Germinal center (tissue), 1 donor: ENCODE measurements at places on chromosomes 4 and X.

GRCh38 chrX:106905064-106905708 is 2.0 kb upstream of the RIPPLY1 start:
- DNase-seq, result no peak

GRCh38 chr4:34365946-34366345 is 1878.4 kb downstream of the ARAP2 start:
- DNase-seq, result no peak

GRCh38 chr4:1684506-1685234 is 557 bp upstream of the FAM53A start:
- no peak for DNase-seq

DNA sequence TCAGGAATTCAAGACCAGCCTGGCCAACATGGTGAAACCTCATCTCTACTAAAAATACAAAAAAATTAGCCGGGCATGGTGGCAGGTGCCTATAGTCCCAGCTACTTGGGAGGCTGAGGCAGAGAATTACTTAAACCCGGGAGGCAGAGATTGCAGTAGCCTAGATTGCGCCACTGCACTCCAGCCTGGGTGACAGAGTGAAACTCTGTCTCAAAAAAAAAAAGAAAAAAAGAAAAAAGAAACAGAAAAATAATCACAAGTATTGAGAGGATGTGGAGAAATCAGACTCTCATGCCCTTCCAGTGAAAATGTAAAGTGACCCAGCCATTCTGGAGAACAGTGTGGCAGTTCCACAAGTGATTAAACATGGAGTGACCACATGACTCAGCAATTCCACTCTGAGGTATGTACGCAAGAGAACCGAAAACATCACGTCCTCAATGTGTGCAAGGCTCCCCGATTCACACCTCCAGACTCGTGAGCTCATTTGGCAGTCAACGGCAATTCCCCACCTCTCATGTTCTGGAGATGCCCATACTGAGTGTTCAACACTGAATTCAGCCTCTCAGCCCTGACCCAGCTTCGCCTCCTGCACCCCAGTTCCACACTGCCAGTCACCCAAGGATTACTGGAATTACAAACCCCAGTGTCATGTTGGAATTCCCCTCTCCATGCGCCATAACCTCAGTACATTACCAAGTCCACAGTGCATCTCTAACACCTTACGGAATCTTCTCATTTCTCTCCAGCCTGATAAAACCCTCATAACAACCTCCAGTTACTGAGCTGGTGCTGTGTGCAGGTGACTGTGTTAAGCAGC is 21.1 kb downstream of the ACOX3 start:
- DNase-seq, result no peak

DNA sequence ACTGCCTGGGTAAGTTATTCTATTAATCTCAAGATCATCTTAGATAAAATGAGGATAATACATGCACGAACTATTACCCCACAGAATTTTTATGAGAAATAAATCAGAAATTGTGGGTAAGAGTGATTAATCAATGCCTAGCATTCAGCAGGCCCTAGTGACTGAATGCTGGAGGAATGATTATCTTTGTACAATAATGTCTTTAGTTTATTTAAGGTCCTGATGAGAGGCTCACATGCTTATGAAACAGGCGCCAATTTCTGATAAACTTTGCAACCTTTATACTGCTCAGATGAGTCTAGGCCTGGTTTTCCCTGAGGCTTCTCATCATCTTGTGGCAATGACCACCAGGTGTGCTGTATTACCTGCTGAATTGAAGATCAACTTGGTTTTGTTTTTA is 27.8 kb upstream of the BMP2K start:
- DNase-seq, result no peak

DNA sequence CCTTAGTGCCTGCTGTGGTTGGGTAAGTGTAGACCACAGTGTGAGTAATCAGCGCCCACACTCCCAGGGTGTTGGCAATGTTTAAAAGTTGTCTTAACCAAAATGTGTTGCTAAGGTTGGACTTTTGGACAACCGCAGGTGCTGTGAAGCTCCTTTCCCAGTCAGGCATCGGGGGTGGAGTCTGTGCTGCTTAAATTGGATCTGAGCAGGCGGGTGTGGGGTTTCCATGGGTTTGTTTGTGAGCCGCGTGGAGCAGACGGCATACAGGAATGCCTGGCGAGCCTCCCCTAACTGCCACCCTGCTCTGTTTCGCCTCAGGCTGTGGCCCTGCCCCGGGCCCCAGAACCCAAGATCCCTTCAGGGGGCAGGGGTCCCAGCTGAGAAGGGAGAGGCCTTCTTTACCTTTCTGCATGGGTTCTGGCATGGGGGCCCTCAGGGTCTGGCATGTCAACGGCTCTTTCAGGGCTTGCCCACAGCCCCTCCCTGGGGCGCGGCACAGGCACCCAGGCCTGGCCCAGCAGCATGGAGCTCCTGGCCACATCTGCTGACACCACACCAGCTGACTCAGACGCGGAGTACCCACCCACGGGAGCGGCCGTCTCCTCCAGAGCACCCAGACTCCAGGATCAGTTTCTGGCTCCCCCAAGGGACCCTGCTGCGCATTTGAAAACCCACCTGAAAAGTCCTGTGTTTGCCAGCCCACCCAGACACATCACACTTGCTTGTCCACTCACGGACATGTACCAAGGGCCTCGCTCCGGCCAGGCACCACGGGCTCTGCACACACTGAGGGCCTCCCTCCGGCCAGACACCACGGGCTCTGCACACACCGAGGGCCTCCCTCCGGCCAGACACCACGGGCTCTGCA is 5.1 kb upstream of the SPON2 start:
- no peak for DNase-seq

GRCh38 chr4:42523066-42523718 is 125.9 kb downstream of the SHISA3 start:
- no peak for DNase-seq

- no peak for DNase-seq
These were observed 131.2 kb downstream of the LDB2 start for GRCh38 chr4:16767251-16767650.

DNA sequence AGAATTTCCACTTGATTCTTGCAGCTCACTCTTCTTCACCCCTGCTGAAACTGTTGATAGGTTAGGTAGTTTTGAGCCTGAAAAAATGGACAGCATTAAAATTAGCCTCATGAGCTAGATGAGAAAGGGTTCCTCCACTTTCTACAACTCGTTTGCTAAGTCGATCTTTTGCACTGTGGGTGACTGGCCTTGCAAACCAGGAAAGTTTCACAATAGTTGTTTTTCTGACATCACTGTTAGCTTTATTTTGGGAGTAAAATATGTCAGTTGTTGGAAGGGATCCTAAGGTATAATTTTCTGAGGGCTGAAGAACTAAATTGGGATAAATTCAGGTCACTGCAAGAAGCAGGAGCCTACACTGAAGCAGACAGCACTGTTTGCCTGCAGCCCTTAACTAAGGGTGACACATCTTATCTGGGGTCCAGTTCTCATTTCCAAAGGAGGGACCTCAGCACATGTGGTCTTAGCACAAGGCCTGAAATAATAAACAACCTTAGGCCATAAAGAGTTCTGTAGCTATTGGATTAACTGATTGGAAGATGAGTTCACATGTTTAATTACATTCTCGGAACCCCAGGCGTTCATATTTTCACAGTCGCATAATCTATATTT is 29.1 kb downstream of the ANAPC4 start:
- DNase-seq, result no peak

- DNase-seq, result no peak
These were observed 98.9 kb upstream of the BMP3 start for GRCh38 chr4:80931631-80932081.

- DNase-seq, result no peak
These were observed 701.9 kb upstream of the ACTRT1 start for GRCh38 chrX:128754130-128754529.

- DNase-seq, result no peak
These were observed 390.7 kb downstream of the GBA3 start for GRCh38 chr4:23083391-23083790.

- DNase-seq, result no peak
These were observed 2.9 kb upstream of the UNC5C start for GRCh38 chr4:95551653-95552052.

DNA sequence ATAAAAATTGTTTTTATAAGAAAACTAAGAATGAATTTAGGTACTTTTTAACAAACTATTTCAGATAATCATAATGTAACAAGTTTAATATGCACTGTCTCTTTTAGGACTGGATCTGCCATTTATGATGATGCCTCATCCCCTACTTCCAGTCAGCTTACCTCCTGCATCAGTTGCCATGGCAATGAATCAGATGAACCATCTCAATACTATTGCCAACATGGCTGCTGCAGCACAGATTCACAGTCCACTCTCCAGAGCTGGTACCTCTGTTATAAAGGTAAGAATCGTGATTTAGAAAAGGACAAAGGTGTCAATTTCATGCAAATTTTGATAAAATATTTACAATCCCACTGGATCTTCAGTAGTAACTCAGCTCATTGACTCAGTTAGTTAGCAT is 566.2 kb downstream of the DACH2 start:
- no peak for DNase-seq

DNA sequence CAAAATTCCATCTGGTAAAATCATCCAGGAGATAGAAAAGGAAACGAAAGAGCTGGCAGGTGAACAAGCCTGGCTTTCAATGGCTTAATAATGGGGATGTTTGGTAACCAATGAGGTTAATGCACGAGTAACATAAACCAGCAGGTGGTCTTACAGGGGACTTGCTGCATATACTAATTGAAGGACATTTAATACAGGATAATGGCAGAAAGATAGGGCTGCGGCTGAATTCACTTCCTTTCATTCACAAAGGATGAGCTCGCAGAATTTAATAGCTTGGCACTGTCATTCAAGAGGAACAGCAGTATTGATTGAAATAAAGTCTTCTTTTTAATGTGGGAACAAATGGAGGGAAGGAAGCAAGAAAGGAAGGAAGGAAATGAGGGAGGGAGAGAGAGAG is 156.3 kb upstream of the RAI2 start:
- no peak for DNase-seq

GRCh38 chr4:95637043-95637600 is 88.3 kb upstream of the UNC5C start:
- DNase-seq, result no peak

- no peak for DNase-seq
These were observed 383.8 kb downstream of the GRXCR1 start for GRCh38 chr4:43276321-43276720.

GRCh38 chrX:154051201-154051810 is 31.6 kb upstream of the IRAK1 start:
- peak; percentile 48 for DNase-seq

- no peak for DNase-seq
These were observed 13.3 kb upstream of the TEX13C start for GRCh38 chrX:125306335-125306866.

DNA sequence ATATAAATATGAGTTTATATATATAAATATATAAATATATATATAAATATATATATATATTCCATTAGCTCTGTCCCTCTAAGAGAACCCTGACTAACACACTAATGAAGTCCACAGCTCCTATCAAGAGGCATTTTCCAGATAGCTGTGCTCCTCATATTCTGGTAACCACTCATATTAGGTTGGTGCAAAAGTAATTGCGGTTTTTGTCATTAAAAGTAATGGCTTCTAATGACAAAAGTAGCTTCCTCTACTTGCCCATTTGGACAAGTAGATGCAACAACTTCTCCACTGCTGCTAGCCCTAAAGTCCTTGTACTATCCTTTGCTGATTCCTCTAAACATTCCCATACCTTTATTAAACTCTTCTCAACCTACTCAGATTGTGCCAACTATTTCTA is 182.0 kb downstream of the THOC2 start:
- DNase-seq, result no peak

DNA sequence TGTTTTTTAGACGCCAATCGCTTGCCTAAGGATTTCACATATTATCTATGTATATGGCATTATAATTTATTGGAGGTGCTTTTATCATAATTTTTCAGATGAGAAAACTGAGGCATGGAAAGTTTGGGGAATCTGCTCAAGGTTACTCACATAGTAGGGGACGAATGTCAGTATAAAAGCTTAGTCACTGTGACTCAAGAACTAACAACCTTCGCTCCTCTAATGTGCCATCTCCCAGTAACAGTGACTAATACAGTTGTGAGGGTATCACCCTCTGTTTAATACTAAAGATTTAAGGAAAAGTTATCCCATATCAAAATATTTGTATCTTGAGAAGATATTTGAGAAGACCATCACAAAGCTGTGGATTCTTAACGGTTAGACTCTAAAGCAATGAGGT is 353.1 kb upstream of the SPOCK3 start:
- no peak for DNase-seq

- DNase-seq, result no peak
These were observed 456 bp downstream of the SNX12 start for GRCh38 chrX:71067712-71068043.

DNA sequence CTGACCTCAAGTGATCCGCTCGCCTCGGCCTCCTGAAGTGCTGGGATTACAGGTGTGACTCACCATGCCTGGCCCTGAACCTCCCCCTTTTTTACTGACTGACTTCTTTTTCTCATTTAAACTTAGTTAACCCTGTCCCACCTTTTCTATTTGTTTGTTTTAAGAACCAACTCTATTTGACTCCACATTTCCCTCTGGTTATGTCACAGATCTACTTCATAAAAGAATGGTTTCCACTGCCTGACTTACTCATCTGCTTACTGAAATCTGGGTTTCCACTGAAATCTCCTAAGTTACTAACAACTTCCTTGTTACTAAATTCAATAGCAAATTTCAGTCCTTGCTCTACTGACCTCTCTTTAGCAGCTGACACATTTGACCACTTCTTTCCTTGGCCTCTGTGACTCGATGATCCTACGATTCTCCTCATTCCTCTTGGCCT is 28.0 kb upstream of the NSUN7 start:
- DNase-seq, result no peak

DNA sequence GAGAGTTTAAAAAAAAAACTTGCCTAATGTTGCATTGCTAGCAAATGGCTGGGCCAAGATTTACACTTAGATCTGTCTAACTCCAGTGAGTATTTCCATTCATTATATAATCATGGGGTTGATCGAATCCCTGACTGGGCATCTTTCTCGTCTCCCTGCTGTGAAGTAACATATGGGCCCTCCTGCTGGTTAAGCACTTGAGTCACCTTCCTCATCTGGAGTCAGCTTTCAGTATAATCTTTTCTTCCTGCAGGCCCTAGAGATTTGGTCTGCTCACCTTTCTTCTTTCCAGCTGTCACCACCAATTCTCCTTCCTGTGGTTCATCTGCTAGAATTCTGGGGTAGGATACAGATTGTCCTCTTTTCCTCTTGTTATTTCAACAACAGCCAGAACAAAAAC is 41.6 kb downstream of the TIGD2 start:
- no peak for DNase-seq

GRCh38 chr4:138892483-138893407 is 122.8 kb upstream of the NOCT start:
- no peak for DNase-seq

DNA sequence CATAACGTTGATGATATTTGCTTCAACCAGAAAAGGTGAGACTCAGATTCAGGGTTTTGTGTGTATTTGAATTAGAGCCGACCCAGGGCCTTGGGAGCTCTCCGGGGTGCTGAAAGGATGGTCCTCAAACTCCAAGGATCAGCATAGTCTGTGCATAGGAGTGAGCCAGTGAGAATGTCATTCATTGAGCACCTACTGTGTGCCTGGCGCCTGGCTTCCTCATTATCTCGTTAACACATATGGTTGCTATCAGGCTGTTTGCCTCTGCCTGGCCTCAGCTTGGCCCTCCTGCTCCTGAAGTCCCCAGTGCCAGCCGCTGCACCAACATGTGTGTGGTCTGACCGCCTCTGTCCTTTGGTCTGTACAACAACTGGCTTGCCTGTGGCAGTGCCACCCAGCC is 25.1 kb upstream of the JAKMIP1 start:
- DNase-seq, result no peak

- no peak for DNase-seq
These were observed 167.3 kb upstream of the ETNPPL start for GRCh38 chr4:108930186-108930585.

GRCh38 chr4:23455456-23456158 is 434.2 kb downstream of the PPARGC1A start:
- DNase-seq, result no peak
